T-cell (primary cell): ENCODE measurements at places on chromosomes 11 and 22.

DNA sequence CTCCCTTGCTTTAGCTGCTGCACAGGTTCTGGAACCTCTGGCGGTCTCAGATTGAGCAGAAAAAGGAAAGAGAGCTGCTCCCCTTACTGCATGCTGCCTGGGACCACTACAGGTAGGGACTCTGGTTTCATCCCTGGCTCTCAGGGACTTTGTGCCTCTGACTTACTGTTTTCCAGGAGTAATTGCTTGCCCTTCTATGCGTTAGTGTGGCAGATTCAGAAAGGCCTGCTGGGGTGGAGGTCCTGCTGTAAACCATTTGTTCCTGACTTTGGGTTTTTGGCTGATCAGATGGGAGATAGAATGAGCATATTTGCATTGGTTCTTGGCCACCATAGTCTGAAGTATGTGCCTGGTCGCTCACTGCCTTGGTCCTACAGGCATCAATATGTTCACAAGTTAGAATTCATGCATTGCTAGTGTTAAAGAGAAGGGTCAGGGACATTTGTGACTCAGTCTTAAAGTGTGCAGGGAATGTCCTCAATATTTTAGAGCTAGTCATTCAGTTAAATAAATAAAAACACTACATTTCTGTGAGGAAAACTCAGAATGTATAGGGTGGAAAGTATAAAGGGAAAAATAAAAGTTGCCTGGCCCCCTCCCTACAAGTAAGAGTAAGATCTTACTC, 78.0 kb downstream of the PISD start:
- H3K27me3 ChIP-seq: no peaks in the 10 kb centered on the region
- H3K27ac ChIP-seq: peak overlapping the region; percentile 10
- H3K36me3 ChIP-seq: peaks cover 9% of the 10 kb centered on the region

DNA sequence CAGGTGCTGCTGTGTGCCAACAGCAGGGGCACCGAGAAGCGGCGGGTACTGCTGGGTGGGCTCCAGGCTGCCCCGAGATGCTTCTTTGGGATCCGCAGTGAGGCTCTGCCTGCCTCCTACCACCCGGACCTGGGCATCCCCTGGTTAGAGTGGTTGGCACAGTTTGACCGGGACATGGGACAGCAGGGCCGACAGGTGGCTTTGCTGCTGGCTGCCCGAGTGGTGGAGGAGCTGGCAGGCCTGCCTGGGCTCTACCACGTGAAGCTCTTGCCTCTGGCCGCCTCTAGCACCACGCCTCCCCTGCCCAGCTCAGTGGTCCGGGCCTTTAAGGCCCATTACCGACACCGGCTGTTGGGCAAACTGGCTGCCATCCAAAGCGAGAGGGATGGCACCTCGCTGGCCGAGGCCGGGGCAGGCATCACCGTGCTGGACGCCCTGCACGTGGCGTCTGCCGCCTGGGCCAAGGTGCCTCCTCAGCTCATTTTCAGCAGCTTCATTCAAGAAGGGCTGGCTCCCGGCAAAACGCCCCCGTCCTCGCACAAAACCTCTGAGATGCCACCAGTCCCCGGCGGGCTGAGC, 1.9 kb downstream of the TIGD3 start:
- H3K4me3 ChIP-seq: no peak overlapping the region
- H3K36me3 ChIP-seq: peaks cover 6% of the 10 kb centered on the region
- DNase-seq: no peak
- H3K27me3 ChIP-seq: peaks cover 7% of the 10 kb centered on the region
- peaks cover 20% of the 10 kb centered on the region for H3K4me1 ChIP-seq
- no peak overlapping the region for H3K27ac ChIP-seq

- no peaks in the 10 kb centered on the region for H3K27me3 ChIP-seq
- H3K36me3 ChIP-seq: no peaks in the 10 kb centered on the region
- H3K27ac ChIP-seq: no peak overlapping the region
- no peak overlapping the region for H3K4me3 ChIP-seq
Measured at GRCh38 chr22:24187731-24188644, 6.7 kb downstream of the SUSD2 start.

GRCh38 chr11:27381238-27381666, 18.2 kb upstream of the CCDC34 start:
- no peaks in the 10 kb centered on the region for H3K4me1 ChIP-seq
- no peak for DNase-seq
- no peaks in the 10 kb centered on the region for H3K27me3 ChIP-seq
- no peak overlapping the region for H3K27ac ChIP-seq
- H3K36me3 ChIP-seq: no peaks in the 10 kb centered on the region

DNA sequence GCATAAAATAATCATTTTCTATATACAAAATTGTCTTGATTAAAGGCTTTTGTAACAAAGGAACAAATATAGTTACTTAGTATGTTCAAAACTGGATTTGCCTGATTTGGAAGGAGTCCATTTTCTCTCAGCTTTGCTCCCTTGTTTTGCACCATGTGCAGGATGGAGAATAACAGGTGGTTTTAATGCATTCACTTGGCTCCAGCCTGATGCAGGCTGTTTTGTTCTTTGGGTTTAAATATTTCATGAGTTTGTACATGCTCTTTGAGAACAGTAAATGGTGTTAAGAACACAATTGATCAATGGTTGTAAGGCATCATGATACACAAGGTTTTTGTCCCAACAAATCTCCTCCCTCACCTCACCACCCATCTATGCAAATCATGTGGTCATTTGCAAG, 886.9 kb upstream of the CCDC90B start:
- no peaks in the 10 kb centered on the region for H3K36me3 ChIP-seq
- H3K4me1 ChIP-seq: no peaks in the 10 kb centered on the region
- H3K27ac ChIP-seq: no peak overlapping the region
- H3K27me3 ChIP-seq: no peaks in the 10 kb centered on the region

DNA sequence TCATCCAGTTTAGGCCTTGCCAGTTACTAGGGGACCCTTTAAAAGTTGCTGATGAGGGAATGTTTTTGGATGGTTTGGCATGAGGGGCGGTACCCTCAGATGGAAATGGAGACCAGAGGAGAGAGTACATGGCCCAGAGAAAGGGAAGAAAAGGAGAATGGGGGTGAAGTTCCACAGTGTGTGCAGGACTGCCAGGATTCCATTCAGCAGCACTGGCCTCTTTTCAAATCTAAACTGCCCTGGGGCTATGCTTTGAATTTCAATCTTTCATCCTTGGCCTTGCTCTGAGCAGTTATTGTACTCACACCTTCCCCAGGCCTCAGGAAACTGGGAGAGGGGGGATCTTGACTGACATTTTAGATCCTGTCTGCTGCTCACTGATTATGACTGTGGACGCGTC, 3.0 kb downstream of the SLC3A2 start:
- no peak overlapping the region for H3K4me3 ChIP-seq
- peaks cover 12% of the 10 kb centered on the region for H3K4me1 ChIP-seq
- no peak for DNase-seq
- H3K36me3 ChIP-seq: peaks cover 62% of the 10 kb centered on the region
- H3K27me3 ChIP-seq: no peaks in the 10 kb centered on the region
- no peak overlapping the region for H3K27ac ChIP-seq

GRCh38 chr11:58765078-58765477, 33.3 kb upstream of the GLYAT start:
- DNase-seq: no peak
- H3K36me3 ChIP-seq: no peaks in the 10 kb centered on the region
- no peaks in the 10 kb centered on the region for H3K4me1 ChIP-seq
- H3K4me3 ChIP-seq: no peak overlapping the region
- H3K27me3 ChIP-seq: no peaks in the 10 kb centered on the region

DNA sequence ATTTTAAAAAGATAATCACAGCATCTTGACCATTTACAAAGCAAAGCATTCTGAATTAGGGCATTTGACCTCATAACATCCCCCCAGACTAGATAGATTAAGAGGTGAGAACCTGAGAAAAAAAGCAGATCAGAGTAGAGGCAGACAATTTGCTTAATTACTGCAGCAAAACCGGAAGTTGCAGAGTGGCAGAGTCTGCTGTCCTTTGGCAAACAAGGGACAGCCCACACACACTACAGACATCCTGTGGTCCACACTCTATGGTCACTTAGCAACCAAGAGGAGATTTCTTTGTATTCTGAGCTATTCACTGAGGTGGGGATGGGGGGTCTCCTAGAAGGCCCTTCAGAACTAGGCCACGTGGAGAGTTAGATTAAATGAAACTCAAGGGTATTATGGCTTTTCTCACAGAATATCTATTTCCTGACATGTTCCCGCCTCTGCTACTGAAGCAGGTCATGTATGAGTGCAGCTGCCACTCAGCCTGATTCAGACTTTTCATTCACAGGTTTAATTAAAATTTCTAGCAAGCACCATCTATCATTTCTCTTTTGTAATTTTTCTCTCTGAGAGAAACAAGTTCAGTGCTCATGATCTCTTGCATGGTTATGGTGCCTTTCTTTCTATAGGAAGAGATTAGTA, 48.5 kb downstream of the SVIP start:
- H3K27ac ChIP-seq: no peak overlapping the region
- DNase-seq: no peak
- H3K4me3 ChIP-seq: no peak overlapping the region
- no peaks in the 10 kb centered on the region for H3K4me1 ChIP-seq

GRCh38 chr11:118633979-118634378, 26.6 kb downstream of the PHLDB1 start:
- DNase-seq: no peak
- H3K36me3 ChIP-seq: no peaks in the 10 kb centered on the region
- H3K27ac ChIP-seq: no peak overlapping the region
- no peak overlapping the region for H3K4me3 ChIP-seq

- H3K27ac ChIP-seq: no peak overlapping the region
- H3K36me3 ChIP-seq: no peaks in the 10 kb centered on the region
- H3K27me3 ChIP-seq: peaks cover 2% of the 10 kb centered on the region
- DNase-seq: no peak
- no peak overlapping the region for H3K4me3 ChIP-seq
Measured at GRCh38 chr11:72635309-72635915, 38.8 kb downstream of the PDE2A start.

- H3K4me3 ChIP-seq: no peak overlapping the region
- no peaks in the 10 kb centered on the region for H3K27me3 ChIP-seq
- no peak overlapping the region for H3K27ac ChIP-seq
- H3K4me1 ChIP-seq: no peaks in the 10 kb centered on the region
- H3K36me3 ChIP-seq: no peaks in the 10 kb centered on the region
- no peak for DNase-seq
Measured at GRCh38 chr11:32855601-32856000, 25.9 kb downstream of the PRRG4 start.

- no peak overlapping the region for H3K4me3 ChIP-seq
- no peak overlapping the region for H3K27ac ChIP-seq
- DNase-seq: no peak
- no peaks in the 10 kb centered on the region for H3K27me3 ChIP-seq
- no peaks in the 10 kb centered on the region for H3K4me1 ChIP-seq
- peaks cover 53% of the 10 kb centered on the region for H3K36me3 ChIP-seq
Measured at GRCh38 chr11:134202661-134203060, 21.1 kb downstream of the NCAPD3 start.

DNA sequence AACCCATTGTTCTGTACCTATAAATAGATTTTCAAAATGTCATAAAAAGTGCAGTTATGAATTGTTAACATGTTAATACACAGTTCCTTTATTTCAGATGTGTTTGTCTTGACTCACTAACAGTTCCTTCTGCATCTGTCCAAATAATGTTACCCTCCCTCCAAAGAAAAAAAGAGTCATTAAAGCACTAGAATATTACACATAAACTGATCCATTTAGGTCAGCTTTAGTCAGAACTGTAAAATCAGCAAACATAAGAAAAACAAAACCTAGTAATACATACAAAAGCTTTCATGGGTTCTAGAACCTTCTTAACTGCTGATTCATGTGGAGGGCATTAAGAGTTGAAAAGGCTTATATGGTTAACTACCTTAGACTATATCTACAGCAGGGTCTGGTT, 65.4 kb downstream of the SESN3 start:
- H3K4me3 ChIP-seq: no peak overlapping the region
- H3K27ac ChIP-seq: no peak overlapping the region
- no peaks in the 10 kb centered on the region for H3K4me1 ChIP-seq
- DNase-seq: no peak
- no peaks in the 10 kb centered on the region for H3K36me3 ChIP-seq
- H3K27me3 ChIP-seq: no peaks in the 10 kb centered on the region

DNA sequence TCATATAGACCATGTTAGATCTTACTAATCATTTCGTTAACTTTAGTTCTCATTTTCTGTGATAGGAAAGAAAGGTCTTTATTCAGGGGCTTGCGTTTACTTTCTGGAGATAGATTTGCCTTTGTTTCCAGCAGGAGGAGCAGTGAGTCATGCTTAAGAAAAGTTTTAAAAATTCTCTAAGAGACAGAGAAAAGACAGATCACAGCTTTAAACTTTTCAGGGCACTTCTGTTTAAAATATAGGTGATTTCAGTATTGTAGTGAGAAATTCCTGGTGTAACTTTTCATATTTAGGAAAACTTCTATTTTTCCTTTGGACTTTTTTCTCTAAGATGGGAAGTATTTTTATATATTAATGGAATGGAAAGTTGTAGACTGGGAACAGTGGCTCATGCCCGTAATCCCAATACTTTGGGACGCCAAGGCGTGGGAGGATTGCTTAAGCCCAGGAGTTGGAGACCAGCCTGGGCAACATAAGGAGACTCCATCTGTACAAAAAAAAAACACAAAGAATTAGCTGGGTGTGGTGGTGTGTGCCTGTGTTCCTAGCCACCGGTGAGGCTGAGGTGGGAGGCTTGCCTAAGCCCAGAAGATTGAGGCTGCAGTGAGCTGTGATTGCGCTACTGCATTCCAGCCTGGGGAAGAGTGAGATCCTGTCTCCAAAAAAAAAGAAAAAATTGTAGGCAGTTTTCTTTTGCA, 60.3 kb downstream of the ATXN10 start:
- peaks cover 3% of the 10 kb centered on the region for H3K36me3 ChIP-seq
- H3K27ac ChIP-seq: no peak overlapping the region
- H3K4me3 ChIP-seq: no peak overlapping the region
- DNase-seq: no peak
- no peaks in the 10 kb centered on the region for H3K4me1 ChIP-seq

- H3K27ac ChIP-seq: no peak overlapping the region
- DNase-seq: no peak
- no peaks in the 10 kb centered on the region for H3K4me1 ChIP-seq
- H3K4me3 ChIP-seq: no peak overlapping the region
- H3K27me3 ChIP-seq: no peaks in the 10 kb centered on the region
- H3K36me3 ChIP-seq: no peaks in the 10 kb centered on the region
Measured at GRCh38 chr11:103384652-103385051, 275.4 kb downstream of the DYNC2H1 start.

- H3K36me3 ChIP-seq: no peaks in the 10 kb centered on the region
- H3K4me3 ChIP-seq: no peak overlapping the region
- H3K27me3 ChIP-seq: no peaks in the 10 kb centered on the region
- H3K27ac ChIP-seq: peak overlapping the region; percentile 56
Measured at GRCh38 chr11:85699957-85700741, 14.2 kb upstream of the CCDC89 start.

GRCh38 chr11:68074584-68075352, 35.9 kb downstream of the TCIRG1 start:
- DNase-seq: no peak
- H3K27ac ChIP-seq: no peak overlapping the region

- no peak for DNase-seq
- H3K36me3 ChIP-seq: peaks cover 11% of the 10 kb centered on the region
- H3K27me3 ChIP-seq: no peaks in the 10 kb centered on the region
- H3K4me1 ChIP-seq: peaks cover 1% of the 10 kb centered on the region
- no peak overlapping the region for H3K27ac ChIP-seq
Measured at GRCh38 chr22:19902245-19902715, 39.3 kb upstream of the COMT start.
